ENCODE measurements at places on chromosomes 1 and 21. TPM values are rescaled to one million over a fixed set of nuclear protein-coding genes. Genes with fewer than 3 reads are reported as not detected.

DNA sequence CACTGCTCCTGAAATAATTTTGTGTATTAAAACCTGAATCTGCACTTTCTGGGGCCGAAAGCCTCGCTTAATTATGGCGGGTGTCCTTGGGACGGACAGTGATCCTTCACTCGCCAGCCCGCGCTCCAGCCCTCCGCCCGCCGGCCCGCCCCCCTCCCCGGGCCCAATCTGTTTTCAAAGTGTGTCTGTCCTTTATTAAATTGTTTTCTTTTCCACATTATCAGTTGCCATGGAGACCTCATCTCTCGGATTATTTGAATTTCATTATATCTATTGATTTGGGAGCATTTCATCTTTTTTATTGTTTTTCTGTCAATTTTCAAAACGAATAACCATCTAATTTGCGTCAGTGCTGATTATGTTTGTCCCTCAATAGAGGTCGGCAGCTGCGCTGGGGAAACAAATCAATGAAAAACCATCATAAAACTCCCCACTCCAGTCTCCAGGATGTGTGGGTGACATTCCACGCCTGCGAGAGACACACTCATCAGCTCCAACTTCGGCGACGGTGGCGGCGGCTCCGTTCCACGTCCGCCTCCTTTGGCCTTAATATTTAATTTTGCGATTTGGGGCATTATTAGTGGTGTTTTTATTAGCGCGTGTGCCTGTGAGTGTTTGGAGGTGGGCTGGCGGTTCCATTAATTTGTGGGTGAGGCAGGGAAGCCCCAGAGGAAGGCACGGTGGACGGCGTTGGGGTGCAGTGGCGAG lies 123.9 kb downstream of the CASZ1 start:
- no peak for DNase-seq

GRCh38 chr1:92105546-92106081 lies 25.5 kb downstream of the BTBD8 start:
- DNase-seq = no peak

DNA sequence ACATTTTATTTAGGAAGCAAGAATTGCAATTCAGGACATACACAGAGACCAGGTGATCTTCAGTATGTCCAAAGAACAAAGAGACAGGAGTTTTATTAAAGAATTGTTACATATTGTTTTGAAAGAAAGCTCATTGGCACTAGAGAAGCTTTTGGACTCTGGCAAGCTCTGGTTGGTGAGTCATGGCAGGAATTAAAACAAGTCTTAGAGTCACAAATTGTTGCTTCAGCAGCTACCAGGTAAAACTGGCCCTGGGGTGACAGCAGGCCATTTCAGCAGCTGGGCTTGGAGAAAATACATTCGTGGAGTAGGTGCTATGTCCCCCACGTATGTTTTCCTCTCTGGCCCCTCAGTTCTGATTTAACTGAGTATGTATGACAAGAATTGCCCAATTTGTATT lies 58.8 kb downstream of the MAP3K21 start:
- no peak for DNase-seq

GRCh38 chr21:45441431-45442255 lies 36.7 kb downstream of the COL18A1 start:
- no peak for DNase-seq

- DNase-seq = no peak
Observed at GRCh38 chr1:48227165-48228013, 4.9 kb downstream of the SLC5A9 start.

- no peak for DNase-seq
Observed at GRCh38 chr1:116919802-116920201, 10.1 kb downstream of the PTGFRN start.

- DNase-seq = no peak
Observed at GRCh38 chr21:33070998-33071769, 1.2 kb downstream of the OLIG1 start.

SH3BGR gene
- polyA plus RNA-seq = 2.7 TPM

GRCh38 chr21:28229814-28230213 lies 762.9 kb downstream of the LTN1 start:
- no peak for DNase-seq

GRCh38 chr1:1344655-1345361 lies 4.4 kb downstream of the DVL1 start:
- no peak for DNase-seq

DNA sequence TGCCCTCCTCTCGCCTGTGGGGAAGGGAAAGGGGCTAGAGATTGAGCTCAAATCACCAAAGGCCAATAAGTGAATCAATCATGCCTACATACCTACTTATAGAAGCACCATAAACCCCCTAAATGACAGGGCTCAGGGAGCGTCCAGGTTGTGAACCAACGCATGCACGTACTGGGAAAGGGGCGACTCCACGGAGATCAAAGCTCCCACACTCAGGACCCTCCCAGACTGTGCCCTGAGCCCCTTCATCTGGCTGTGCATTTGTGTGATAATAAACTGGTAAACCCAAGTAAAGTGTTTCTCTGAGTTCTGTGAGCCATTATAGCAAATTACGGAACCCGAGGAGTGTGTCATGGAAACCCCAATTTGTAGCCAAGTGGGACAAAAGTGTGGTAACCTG lies 23.8 kb upstream of the PRDM15 start:
- no peak for DNase-seq

GRCh38 chr1:1538334-1538733 lies 2.1 kb downstream of the TMEM240 start:
- no peak for DNase-seq

OR2AK2 gene
- polyA plus RNA-seq = not detected

CATSPERE gene
- 0.36 TPM for polyA plus RNA-seq

DNA sequence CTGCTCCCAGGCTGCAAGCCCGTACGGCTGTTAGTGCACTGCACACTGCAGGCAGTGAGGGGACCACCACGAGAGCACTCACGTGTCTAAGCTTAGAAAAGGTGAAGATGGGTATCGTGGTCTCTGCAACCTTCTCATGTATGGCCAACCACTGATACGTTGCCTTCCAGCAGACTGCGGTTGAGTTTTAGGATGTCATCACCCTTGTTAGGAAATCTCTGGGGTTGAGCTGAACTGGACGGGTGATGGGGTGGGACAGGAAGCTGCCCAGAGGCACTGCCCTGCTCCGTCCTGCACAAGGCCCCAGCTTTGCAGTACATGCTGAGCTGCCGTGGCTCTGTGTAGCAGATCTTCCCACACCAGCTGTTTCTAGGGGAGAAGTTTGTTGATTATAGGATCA lies 43.3 kb downstream of the FAAP20 start:
- DNase-seq = no peak

SPOCD1 gene
- polyA plus RNA-seq = 78.8 TPM

DNA sequence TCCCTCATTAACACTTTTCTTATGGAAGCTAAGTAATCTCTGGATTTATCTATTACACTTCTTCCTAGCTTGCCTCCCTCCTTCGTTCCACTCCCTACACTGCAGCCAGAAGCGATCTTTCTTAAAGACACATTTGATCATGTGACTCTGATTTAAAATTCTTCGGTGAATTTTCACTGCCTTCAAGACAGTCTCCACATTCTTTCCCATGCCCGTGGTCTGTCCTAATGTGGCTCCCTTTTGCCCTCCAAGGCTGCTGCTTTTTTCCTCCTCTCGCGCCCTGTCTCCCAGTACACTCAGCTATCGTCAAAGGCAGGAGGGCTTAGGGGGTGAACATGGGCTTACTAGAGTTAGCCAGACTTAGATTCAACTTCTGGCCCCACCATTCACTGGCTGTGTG lies 64.4 kb downstream of the SDCCAG8 start:
- no peak for DNase-seq

FMO4 gene
- 1.2 TPM for polyA plus RNA-seq

DNA sequence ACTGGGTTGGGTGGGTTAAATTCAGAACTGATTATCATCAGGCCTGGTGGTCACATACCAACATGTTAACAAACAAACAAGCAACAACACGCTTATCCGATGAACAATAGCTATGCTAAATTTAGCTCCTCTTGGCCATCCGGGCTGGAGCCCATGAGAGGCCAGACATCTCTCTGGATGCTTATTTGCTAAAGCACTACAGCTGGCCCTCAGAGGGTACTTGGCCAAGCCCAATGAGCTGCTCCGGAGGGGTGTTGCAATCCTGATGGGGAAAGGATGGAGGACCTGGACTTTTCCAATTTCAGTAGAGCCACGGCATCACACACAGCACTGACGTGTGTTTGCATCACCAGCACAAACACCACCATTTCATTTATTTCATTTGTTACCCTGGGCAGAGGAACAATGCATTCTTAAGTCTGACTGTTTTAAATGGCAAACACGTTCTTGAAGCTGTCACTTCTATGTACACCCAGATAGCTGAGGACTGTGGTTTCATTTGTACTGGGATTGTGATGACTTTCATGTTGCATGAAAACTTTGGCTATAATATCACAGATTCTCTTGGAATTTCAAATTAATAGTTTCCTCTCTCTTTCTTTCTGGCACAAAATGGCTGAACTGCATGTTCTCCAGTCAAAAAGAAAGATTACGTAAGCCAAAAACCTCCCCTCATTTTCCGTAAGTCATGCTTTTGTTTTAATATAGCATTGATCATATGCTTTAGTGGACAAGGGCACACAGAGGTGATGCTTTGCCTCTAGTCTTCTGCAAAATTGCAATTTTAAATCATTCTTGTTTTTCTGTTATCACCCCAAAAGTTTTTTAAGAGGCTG lies 359.8 kb upstream of the KAZN start:
- DNase-seq = no peak

DNA sequence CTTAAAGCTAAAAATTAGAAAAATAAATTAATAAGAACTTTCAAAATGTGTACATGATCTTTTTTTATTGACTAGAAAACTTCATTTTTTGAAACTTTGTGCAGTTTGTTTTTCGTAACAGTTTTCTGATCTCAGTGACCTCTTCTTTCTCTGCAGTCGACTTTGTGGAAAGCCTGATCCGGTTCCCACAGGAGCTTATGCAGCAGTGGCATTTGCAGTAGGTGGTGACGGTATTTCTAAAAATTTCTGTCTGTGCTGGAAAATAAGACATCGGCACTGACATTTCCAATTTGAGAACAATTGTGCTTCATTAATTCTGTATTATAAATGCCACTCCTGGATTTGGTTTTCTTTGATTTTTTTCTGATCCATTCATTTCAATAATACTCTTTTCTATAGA lies 68.8 kb downstream of the CLDN17 start:
- no peak for DNase-seq

PIGV gene
- polyA plus RNA-seq = 17.8 TPM

ADGRB2 gene
- 7.2 TPM for polyA plus RNA-seq

- no peak for DNase-seq
Observed at GRCh38 chr1:27597516-27598294, 6.2 kb downstream of the AHDC1 start.

GRCh38 chr1:170618421-170618820 lies 45.5 kb upstream of the PRRX1 start:
- DNase-seq = no peak

DNA sequence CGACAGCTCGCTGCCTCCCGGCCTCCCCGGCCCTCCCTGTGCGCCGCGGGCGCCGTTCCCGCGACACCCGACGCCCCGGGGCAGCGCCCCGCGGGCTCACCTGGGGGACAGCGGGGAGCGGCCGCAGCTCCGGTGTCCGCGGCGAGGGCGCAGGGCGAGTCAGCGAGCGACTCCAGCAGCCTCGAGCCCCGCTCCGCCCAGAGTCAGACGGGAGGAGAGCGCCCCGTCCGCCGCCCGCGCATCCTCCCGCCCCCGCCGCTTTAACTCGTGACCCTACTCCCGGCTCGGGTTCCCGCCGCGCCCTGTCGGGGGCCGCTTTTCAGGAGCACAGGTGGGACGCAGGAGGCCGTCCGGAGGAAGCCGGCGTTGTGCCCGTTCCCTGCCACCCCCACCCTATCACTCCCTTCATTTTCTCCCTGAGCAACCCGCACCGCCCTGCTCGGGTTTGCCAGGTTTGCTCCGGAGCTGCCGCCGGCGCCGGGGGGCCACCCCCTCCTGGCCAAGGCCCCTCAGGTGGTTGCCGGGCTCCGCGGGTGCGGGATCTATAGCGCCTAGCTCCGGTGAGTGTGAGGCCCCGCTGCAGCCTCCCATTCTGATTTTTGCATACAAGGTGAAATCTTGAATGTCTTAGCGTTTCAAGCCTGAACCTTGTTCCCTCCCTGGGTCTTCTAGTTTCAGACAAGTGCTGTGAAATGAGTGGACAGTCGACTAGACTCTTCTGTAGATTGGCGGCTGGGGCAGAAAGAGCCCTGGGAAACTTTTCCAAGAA lies at the start of gene MCOLN3:
MCOLN3 (minus strand) TSS at position 205 of the 769 bp plus-strand sequence. CDS start 3,140 bp downstream, outside the sequence.
- no peak for DNase-seq

WLS gene
- 417 TPM for polyA plus RNA-seq

DNA sequence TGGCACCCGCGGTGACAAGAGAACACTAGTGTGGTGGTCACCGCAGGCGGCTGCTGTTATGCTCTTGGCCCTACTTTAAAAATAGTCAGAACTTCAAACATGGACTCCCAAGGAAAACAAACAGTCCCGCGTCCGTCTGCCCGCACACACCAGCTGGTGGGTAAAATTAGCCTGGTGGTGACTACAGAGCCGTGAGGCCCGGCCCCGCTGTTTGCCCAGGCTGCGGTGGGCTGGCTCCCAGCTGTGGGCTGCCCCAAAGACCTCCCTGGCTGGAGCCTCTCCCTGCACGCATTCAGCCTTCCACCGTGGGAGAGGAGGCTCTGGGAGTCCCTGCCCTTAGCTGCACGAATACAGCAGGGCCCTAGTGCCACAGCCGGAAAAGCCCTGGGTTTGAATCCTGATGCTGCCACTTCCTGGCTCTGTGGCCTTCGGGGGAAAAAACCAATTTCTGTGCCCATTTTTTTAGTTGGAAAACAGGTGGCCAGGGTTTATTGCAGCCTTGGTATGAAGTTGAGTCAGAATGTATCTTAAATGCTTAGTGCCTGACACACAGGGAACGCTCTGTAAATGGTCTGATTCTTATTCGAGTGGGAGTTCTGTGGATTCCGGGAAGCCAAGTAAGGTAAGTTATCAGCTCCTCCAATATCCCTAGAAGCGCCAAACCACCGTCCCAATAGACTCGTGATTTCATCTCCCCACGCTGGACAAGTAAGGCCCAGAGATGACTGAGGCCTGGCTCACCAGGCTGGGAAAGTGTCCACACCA lies 58.2 kb downstream of the ALPL start:
- peak; percentile 55 for DNase-seq

KCNN3 gene
- 0.09 TPM for polyA plus RNA-seq

PDC gene
- not detected for polyA plus RNA-seq

GRCh38 chr1:151058692-151059091 lies 730 bp downstream of the CDC42SE1 start:
- no peak for DNase-seq

DNA sequence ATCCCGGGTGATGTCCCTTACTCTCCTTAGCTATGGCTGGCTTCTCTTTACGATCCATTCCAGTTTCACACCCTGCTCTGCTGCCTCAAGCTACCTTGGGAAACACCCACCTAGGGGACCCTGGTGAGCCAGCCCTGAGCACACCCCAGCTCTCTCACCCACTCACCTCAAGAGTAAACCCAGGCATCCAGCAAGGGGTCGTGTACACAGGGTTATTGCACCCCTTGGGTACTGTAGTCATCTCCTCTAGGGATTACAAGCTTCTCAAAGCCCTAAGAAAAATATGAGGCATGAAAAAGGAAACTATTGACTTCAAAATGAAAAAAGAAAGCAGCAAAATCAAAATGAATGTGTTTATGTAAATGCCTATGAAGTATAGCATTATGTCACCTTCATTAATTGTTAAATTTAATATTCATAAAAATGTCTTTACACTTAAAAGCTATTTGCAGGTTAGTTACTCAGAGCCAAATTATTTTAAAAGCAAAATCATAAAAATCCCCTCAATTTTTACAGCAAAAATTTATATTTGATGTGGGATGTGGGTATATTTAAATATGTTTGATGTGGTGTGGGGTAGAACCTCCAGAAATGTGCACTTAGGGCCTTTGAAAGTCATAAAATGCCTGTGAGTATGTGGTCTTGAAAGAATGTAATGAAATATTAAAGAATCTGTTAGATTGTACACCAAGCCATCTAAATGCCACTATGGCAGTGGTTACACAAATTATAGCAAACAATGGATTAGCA lies 190.3 kb downstream of the C1orf94 start:
- no peak for DNase-seq

- no peak for DNase-seq
Observed at GRCh38 chr1:41800311-41800829, 118.4 kb downstream of the HIVEP3 start.

EPHA10 gene
- not detected for polyA plus RNA-seq

Data from AG04450 (cell line).